ENCODE measurements at places on chromosomes 5 and 9.

- no peaks in the 10 kb centered on the region for H3K36me3 ChIP-seq
- H3K4me1 ChIP-seq, result no peaks in the 10 kb centered on the region
- no peak overlapping the region for H3K4me3 ChIP-seq
- H3K27ac ChIP-seq, result no peak overlapping the region
Measured at GRCh38 chr5:3596261-3596825, 711 bp downstream of the IRX1 start.

DNA sequence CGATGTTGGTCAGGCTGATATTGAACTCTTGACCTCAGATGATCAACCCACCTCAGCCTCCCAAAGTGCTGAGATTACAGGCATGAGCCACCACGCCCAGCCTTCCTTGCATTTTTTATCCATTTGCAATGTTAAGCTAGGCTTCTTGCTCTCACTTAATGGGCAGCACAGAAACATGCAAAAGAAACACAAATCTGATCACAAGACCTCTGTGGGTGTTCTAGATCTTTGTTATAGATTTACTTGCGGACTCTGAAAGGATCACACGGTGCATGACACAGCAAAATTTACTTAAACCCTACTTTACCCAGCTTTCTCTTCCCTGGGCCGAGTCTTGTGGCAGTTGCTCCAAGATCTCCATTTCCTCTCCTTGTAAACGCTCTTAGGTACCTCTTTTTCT lies 71.3 kb downstream of the PSAT1 start:
- H3K27ac ChIP-seq, result no peak overlapping the region
- no peaks in the 10 kb centered on the region for H3K4me1 ChIP-seq
- no peak for DNase-seq
- no peaks in the 10 kb centered on the region for H3K36me3 ChIP-seq

DNA sequence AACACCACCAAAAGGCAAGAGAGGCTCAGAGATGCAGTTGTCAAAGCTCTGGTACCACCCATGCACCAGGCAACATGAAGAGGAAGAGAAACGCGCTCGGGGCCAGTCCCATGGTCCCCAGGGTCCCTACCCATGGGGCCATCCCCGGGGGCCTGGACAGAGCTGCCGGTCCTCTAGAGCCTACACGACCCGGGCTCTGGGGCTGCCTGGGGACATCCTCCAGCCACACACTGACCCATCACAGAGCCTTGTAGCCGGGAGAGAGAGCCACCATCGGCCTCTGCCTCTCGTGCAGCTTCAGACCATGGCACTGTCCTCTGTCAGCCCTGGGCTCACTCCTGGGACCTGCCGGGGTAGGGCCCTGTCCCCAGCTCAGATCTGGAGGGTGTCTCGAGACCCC lies 23.7 kb downstream of the VAV2 start:
- no peaks in the 10 kb centered on the region for H3K27me3 ChIP-seq
- DNase-seq, result no peak
- no peak overlapping the region for H3K27ac ChIP-seq
- no peak overlapping the region for H3K4me3 ChIP-seq

DNA sequence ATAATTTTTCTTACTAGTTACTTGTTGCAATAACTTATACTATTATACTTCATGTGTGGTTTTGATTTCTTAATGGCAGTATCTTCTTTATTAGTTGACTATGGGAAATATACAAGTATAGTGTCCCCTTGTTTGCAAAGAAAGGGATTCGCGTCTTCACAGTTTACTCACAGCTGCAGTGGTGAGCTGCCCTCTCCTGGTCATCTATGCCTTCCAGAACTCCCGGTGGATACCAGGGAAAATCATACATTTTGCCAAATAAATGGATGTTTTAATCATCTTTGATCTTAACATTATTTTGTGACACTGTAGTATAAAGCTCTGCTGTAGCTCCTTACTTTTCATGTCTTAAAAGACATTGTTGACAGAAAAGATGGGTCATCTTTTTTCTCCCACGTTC lies 142.0 kb downstream of the ZCCHC7 start:
- no peaks in the 10 kb centered on the region for H3K4me1 ChIP-seq
- no peak overlapping the region for H3K27ac ChIP-seq
- H3K27me3 ChIP-seq, result no peaks in the 10 kb centered on the region
- DNase-seq, result no peak
- H3K4me3 ChIP-seq, result no peak overlapping the region

DNA sequence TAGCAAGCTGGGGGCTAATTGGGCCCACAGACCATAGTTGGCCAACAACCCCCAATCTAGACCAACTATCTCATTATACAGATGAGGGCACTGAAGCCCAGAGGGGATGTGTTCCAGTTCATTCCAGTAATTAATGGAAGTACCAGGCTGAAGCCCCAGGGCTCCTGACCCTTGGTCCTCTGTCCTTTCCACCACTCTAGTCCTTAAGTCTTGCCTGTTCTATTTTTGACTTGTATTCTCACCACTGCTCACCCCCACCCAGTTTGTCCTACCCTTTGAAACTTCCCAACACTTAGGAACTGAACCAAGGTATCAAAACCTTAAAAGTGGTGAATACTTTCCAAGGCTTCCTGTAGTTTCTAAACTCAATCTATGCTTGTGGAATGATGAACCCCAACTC lies 407.4 kb downstream of the ENC1 start:
- H3K36me3 ChIP-seq, result no peaks in the 10 kb centered on the region
- no peaks in the 10 kb centered on the region for H3K4me1 ChIP-seq
- no peak overlapping the region for H3K4me3 ChIP-seq
- no peak for DNase-seq
- H3K27ac ChIP-seq, result no peak overlapping the region

- peaks cover 3% of the 10 kb centered on the region for H3K4me1 ChIP-seq
- H3K4me3 ChIP-seq, result no peak overlapping the region
- no peak overlapping the region for H3K27ac ChIP-seq
- DNase-seq, result no peak
Measured at GRCh38 chr5:82111191-82111590, 139.4 kb downstream of the ATG10 start.

DNA sequence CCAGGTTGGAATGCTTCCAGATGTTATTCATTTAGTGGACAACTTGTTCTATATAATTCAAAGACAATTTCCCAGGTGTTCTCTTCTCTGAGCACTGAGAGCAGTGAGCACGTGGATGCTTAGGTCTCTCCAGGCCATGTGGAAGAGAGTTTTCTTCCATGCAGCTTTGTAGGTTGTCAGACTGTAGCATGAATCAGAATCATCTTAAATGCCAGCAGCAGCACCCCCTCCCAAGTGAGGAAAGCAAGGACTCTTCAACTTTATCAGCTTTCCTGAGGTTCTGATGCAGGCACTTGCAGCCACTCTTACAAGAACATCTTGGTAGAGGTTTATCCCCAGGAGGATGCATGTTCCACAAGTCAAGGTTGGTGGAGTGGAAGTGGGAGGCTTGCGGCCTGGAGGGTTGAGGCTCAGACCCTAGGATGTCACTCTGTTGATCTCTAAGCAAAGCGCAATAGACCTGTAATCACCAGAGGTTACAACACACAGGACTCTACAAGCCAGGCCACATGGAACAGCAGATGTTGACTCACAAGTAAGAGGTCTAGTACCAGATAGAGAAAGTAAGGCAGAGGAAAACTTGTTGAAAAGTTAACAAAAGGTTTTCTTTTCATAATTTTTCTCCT lies 47.7 kb downstream of the UGCG start:
- no peaks in the 10 kb centered on the region for H3K4me1 ChIP-seq
- no peak overlapping the region for H3K27ac ChIP-seq
- no peak for DNase-seq
- no peaks in the 10 kb centered on the region for H3K36me3 ChIP-seq
- no peak overlapping the region for H3K4me3 ChIP-seq

DNA sequence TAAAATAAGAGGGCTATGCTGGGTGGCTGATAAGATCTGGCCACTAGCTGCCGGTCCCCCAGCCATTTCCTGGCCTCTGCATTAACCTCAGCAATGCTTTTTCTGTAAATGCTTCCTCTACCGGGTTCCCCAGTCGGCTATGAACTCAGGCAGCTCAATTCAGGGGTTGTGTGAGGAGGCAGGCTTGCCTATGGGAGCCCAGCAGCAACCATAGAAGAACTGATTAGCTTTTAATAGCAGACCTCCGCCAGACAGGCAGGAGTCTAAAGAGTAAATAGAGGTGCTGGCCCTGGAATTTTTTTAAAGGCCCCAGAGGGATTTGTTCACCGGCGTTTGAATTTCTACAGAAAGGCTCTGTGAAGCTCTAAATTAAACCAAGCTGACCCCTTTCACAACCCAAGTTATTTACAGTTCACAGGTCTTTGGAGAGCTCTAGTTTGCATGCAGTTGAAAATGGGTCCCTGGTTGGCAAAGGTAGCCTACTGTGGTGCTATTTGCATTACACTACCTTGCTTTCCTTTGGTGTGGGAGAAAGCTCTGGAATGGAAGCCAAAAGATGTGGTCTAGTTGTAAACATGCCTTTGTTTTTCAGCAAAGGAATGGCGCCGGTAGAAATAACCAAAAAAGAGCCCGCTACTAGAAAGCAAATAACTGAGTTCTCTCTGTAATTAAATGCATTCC lies 289.7 kb upstream of the SEMA6A start:
- H3K27ac ChIP-seq, result no peak overlapping the region
- DNase-seq, result no peak
- no peaks in the 10 kb centered on the region for H3K27me3 ChIP-seq
- no peak overlapping the region for H3K4me3 ChIP-seq
- H3K36me3 ChIP-seq, result no peaks in the 10 kb centered on the region
- H3K4me1 ChIP-seq, result no peaks in the 10 kb centered on the region

- no peaks in the 10 kb centered on the region for H3K27me3 ChIP-seq
- H3K4me3 ChIP-seq, result no peak overlapping the region
- no peaks in the 10 kb centered on the region for H3K36me3 ChIP-seq
- H3K4me1 ChIP-seq, result no peaks in the 10 kb centered on the region
- H3K27ac ChIP-seq, result no peak overlapping the region
- DNase-seq, result no peak
Measured at GRCh38 chr9:16179566-16179965, 626.7 kb downstream of the CCDC171 start.

- H3K27ac ChIP-seq, result peak overlapping the region; percentile 13
- H3K4me1 ChIP-seq, result peaks cover 11% of the 10 kb centered on the region
- no peaks in the 10 kb centered on the region for H3K27me3 ChIP-seq
Measured at GRCh38 chr5:14591548-14591947, 10.0 kb downstream of the OTULINL start.

GRCh38 chr5:89546657-89547056 lies 663.7 kb upstream of the MEF2C start:
- no peak overlapping the region for H3K27ac ChIP-seq
- H3K4me1 ChIP-seq, result no peaks in the 10 kb centered on the region
- H3K4me3 ChIP-seq, result no peak overlapping the region
- H3K36me3 ChIP-seq, result no peaks in the 10 kb centered on the region
- DNase-seq, result no peak
- H3K27me3 ChIP-seq, result no peaks in the 10 kb centered on the region
